ENCODE measurements at places on chromosomes 16 and 17.

- DNase-seq: peak; percentile 62
Measured at GRCh38 chr16:78235168-78235800, 135.8 kb downstream of the WWOX start.

GRCh38 chr17:13154398-13154797, 136.6 kb upstream of the ELAC2 start:
- no peak for DNase-seq

DNA sequence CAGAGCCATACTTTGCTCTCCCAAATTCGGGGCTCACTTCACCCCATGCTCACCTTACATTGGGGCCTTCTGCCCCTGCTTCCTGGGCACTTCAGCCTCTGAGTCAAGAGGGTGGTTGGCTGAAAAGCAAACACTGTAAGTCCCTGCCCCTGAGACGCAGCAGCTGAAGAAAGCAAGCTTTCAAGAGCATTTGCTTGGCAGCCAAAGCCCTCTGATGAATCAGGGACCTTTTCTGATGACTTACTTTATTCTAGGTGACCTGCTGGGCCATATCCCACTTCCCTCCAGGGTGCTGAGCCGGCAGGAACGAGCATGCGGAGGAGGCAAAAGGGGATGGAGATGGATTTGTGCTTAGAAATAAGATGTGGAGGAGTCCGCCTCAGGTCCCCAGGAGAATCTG, 147.0 kb upstream of the TNRC6C start:
- DNase-seq: no peak

DNA sequence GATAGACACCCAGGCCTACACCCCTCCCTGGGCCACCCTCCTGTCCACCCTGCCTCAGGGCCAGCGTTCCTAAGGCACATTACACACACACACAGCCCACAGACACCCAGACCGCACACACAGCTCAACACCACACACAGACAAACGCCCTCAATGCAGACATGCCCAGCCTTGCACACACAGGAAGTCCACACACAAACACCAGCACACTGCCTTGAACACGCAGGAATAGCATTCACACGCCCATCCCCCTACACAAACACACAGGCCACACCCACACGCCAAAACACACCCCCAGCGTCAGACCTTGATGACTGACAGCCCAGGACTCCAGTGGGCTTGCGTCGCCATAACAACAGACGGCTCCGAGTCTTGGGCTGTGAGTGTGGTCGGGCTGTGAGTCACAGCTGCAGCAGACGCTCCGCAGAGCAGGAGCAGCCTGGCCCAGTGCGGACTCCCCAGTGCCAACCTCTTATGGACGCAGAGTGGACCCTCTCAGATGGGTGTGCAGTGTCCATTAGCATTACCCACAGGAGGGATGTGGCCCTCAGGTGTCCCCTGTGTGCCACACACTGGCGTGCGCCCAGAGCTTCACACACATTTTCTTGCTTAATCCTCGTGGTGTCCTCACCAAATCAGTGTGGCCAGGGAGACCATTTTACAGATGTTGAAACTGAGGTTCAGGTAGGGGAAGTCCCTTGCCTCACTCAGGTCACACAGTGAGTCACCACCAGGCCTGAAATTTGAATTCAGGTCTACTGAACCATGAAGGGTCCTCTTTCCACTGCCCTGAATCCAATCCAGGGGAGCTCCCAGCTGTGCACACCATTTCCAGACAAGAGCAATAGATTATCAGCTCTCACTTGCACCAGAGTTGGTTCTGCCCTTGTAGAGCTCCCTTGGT, 17.8 kb upstream of the RAI1 start:
- peak; percentile 94 for DNase-seq
